ENCODE measurements at places on chromosomes 7 and 10.

- DNase-seq = peak; percentile 90
These were observed 133.6 kb downstream of the ZMIZ1 start for GRCh38 chr10:79202188-79203013.

DNA sequence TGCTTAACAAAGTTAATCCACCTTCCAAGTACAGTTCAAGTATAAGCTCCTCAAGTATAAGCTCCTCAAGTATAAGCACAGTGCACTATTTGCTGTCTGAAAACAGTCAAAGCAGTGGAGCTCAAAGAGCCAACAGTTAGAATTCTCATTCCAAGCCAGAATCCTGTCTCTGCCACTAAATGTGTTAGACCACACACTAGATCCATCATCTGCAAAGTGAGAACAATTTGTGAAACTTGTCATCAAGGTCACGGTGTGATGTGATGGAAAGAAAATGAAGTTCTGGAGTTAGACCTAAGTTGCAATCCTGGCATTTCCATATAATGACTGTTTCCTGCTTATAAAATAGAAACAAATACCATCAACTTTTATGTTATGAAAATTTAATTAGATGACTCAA, 602.5 kb downstream of the TNS3 start:
- DNase-seq = no peak

DNA sequence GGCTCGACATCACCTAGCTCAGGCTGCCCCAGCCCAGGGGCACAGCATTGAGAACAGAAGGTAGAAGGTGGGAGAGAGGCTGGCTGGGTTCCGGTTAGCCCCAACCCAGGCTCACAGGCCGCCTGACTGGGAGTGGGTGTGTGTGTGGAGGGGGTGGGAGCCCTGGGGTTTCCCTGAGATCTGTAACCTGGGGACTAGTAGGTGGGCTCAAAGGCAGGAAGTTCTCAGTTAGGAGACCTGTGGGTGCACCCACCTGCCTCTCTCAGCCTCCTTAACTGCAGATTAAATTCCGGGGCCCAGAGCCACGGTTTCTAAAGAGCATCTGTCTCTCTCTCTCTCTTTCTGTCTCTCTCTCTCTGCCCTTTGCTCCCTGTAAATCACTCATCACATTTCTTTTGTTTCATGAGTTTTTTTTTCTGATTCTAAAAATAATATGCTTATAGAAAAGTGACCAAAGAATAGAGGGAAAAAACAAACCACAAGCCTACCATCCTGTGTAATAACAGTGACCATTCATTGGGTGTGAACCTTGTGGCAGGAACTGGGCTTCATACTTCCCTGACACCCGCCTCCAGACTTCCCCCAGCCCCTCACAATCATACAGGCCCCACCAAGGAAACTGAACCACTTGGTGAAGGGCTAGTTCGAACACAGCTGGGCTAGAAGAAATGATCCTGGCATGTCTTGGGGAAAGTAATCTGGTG, 83.4 kb upstream of the SMNDC1 start:
- no peak for DNase-seq

- DNase-seq = no peak
These were observed 99.3 kb downstream of the ARHGAP22 start for GRCh38 chr10:48505394-48506112.

- DNase-seq = no peak
These were observed 50.2 kb upstream of the PCLO start for GRCh38 chr7:83212883-83213282.

DNA sequence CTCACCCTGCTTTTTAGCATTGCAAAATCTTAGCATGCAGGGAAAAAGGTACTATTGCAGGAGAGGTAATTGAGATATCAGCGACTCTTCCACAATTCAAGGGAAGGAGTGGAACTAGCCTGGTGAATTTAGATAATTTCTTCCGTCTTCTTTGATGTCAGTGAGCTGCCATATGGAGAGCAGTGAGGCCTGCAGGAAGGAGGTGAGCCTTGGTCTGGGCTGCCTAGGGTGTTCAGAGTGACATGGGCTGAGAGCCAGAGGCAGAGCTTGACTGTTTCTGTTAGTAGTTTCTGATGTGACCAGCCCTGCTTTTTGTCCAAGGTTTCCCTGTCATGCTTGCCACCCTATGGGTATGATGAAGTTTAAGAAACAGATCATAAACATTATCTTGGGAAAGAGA, 28.6 kb downstream of the KAT6B start:
- peak; percentile 55 for DNase-seq

GRCh38 chr7:15821484-15822427, 135.3 kb upstream of the MEOX2 start:
- no peak for DNase-seq

GRCh38 chr10:133616371-133617130, 10.0 kb downstream of the FRG2B start:
- no peak for DNase-seq

- DNase-seq = no peak
These were observed 8.9 kb downstream of the SEC31B start for GRCh38 chr10:100510533-100511308.

GRCh38 chr10:76547352-76547972, 1090.1 kb downstream of the KCNMA1 start:
- DNase-seq = peak; percentile 90

- DNase-seq = no peak
These were observed 34.8 kb downstream of the GRK5 start for GRCh38 chr10:119242186-119242585.

DNA sequence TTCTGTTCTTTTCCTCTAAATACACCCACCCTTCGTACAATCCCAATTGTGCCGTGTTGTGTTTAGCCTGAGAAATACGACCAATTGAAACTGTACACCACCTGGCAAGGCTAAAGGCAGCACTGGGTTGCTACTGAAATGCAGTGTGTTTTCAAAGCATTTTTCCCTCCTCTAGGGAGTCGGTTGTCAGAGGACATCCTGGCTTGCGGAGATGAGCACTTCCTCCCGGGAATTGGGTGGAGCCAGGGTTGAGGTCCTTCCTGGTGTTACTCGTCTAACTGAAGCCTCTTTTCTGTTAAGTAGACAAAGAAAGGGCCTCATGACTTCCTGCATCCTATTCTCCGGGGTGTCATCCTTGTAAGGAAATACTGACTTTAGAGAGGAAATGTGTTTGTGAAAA, 133.5 kb downstream of the MTPAP start:
- DNase-seq = no peak

- DNase-seq = no peak
These were observed 115.3 kb downstream of the PIP4K2A start for GRCh38 chr10:22599048-22599561.

- DNase-seq = no peak
These were observed 39.1 kb upstream of the ABLIM1 start for GRCh38 chr10:114697061-114697598.

DNA sequence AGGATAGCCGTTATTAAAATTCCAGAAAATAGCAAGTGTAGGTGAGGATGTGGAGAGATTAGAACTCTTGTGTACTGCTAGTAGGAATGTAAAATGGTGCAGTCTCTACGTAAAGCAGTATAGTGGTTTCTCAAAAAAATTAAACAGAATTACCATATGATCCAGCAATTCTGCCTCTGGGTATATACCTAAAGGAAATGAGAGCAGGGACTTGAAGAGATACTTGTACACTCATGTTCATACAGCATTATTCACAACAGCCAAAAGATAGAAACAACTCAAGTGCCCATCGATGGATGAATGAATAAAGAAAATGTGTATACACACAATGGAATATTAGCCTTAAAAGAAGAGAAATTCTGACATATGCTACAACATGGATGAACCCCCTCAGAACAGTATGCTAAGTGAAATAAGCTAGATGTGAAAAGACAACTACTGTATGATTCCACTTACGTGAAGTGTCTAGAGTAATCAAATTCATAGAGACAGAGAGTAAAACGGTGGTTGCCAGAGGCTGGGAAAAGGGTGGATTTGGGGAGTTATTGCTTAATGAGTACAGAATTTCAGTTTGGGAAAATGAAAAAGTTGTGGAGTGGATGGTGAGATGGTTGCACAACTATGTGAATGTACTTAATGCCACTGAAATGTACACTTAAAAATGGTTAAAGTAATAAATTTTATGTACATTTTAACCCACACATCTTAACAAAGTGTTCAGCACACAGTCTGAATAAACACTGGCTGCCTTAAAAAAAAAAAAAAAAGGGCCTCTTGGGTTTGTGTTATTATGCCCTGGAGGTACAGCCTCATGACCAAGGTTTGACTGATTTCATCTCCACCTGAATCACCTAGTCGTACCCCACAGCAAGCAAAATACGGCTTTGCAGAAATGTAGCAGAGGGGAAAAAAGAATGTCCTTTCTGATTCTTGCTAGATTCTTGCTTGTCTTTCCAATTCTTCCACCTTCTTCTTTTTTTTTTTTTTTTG, 26.2 kb downstream of the BUB3 start:
- no peak for DNase-seq

DNA sequence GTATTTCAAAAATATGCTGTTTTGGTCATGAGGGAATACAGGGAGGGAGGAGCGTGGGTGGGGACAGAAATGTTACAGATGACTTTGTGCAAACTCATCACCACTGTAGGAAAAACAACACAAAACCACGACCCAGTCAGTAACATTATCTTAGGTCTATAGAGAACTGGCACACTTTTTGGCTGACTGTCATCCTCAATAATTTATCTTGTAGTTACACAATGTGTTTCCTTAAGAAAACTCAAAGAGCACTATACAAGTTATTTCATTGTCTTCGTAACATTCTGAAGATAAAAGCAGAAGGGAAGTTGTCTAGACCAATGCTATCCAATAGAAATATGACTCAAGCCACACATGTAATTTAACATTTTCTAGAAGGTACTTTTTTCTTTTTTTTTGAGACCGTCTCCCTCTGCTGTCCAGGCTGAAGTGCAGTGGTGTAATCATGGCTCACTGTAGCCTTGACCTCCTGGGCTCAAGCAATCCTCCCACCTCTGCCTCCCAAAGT, 16.9 kb upstream of the CDK14 start:
- no peak for DNase-seq

- DNase-seq = no peak
These were observed 77.7 kb downstream of the WDFY4 start for GRCh38 chr10:48762064-48763042.

DNA sequence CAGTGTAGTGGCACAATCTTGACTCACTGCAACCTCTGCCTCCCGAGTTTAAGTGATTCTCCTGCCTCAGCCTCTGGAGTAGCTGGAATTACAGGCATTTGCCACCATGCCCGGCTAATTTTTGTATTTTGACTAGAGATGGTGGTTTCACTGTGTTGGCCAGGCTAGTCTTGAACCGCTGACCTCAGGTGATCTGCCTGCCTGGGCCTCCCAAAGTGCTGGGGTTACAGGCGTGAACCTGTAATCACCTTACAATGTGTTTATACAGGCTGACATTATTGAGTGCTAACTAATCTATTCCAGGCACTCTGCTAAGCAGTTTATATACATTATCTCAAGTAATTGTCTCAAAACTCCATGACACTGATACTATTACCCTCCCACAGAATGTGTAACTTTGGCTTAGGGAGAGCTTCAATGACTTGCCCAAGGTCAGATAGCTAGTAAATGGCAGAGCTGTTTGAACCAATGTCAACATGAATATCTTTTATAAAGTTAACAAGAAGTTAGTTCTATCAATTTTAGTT, 36.8 kb downstream of the KIFBP start:
- no peak for DNase-seq

DNA sequence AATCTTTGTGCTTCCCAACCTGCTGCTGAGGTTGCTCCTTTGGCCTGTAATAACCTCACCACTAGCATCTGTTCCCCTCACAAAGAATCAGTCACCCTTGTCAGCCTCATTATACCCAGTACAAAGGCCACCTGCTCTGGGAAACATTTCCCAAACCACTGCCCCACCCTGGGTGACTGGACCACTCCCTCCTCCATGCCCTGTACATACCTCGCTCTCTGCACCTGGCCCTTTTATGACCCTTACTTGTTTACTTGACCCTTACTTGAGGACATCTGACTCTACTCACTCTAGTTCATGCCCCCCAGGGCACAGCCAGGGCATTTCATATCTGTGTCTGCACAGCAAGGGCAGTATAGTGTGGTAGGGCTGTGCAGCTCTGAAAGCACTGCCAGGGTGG, 21.4 kb upstream of the AOC1 start:
- no peak for DNase-seq

- DNase-seq = no peak
These were observed 84.3 kb upstream of the SKAP2 start for GRCh38 chr7:26948617-26949118.

- DNase-seq = no peak
These were observed 271.7 kb downstream of the BICC1 start for GRCh38 chr10:58784361-58784760.

DNA sequence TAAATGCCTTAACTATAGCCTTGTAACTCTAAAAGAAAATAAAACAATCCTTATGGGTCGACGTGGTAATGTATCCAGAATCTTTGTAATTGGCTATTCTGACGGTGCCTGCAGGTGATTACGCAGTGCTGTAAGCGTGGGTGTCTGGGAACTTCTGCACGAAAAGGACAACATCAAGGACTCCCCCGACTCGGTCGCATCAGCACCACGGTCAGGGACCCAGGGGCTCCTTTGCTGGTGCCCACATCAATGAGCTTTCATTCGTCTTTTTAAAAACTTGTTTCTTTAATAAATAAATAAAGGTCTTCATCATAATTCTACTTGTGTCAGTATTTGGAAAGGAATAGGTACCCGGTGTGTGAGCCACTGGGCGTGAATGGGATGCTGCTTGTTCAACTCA, 13.2 kb downstream of the MKI67 start:
- DNase-seq = no peak

DNA sequence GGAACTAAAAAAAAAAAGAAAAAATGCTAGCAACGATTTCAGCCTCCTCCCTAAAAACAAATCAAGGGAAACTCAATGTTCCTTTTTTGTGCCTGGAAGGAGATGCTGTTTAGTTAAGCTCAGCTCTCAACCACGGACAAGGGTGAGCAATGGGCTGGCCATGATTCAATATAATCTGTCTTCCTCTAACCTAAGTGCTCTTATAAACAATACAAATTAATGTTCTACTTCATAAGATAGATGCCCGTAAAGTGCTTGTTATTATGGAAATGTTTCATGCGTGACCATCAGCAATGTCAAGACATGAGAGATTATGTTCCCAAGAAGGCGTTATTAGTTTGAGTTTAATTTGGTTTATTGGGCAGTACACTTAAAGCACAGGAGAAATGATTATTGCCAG, 320.3 kb downstream of the SFMBT2 start:
- DNase-seq = no peak

DNA sequence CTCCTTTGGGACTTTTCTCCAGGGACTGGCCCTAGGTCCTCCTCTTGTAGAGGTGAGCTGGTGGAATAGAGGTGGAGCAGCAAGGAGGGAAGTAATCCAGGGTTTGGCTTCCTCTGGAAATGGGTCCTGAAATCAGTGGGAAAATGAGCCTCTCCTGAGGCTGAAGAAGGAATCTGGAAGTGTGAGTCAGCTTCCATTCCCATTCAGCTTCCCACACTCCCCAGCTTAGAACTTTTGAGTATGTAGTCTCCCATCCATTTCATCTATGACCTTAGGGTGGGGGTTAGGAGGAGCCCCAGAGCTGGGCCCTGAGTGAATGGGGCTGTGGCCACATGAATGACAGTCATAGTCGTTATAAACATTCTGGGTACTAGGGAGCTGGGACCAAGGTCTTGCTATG, 17.7 kb downstream of the LDB1 start:
- DNase-seq = no peak
